WTC11 (cell line): ENCODE measurements at places on chromosomes 6 and 20. TPM values are rescaled to one million over a fixed set of nuclear protein-coding genes. Genes with fewer than 3 reads are reported as not detected.

Gene SH3BGRL2
- 13.8 to 16.5 TPM (median 15.5 TPM) in 3 replicates for total RNA-seq

Gene SAPCD1
- 13.3 to 16.9 TPM (median 13.7 TPM) in 3 replicates for total RNA-seq

Gene TMEM74B
- total RNA-seq: 7.3 to 10.9 TPM (median 8.4 TPM) in 3 replicates

Gene BTN1A1
- total RNA-seq: 0.14 to 0.15 TPM in 2 of 3 replicates, not detected in the other

Gene PNPLA1
- not detected in 3 replicates for total RNA-seq

Gene SIRPD
- total RNA-seq: not detected in 3 replicates

Gene PRPH2
- total RNA-seq: 1.0 to 1.9 TPM (median 1.6 TPM) in 3 replicates

Gene DAAM2
- 2.0 to 3.1 TPM (median 3.0 TPM) in 3 replicates for total RNA-seq

Gene CDH22
- total RNA-seq: 0.13 to 0.16 TPM (median 0.16 TPM) in 3 replicates

Gene NFATC2
- total RNA-seq: 1.7 to 3.0 TPM (median 2.3 TPM) in 3 replicates

Gene ARMH2
- total RNA-seq: not detected in 3 replicates

Gene SS18L1
- 29.4 to 34.1 TPM (median 29.8 TPM) in 3 replicates for total RNA-seq

Gene TSPO2
- total RNA-seq: not detected in 3 replicates

Gene MUCL3
- total RNA-seq: 0.15 to 0.21 TPM (median 0.18 TPM) in 3 replicates

Gene KCNK16
- not detected in 3 replicates for total RNA-seq

Gene EPPIN
- 0.16 to 0.26 TPM (median 0.23 TPM) in 3 replicates for total RNA-seq
